Activated naive CD8-positive, alpha-beta T cell treated with anti-CD3 and anti-CD28 coated beads, Interleukin-2, amount 10 ng/mL, durations not matched to agents 7 days and 5 days (primary cell): ENCODE measurements at places on chromosomes 13 and 19. TPM values are rescaled to one million over a fixed set of nuclear protein-coding genes. Genes with fewer than 3 reads are reported as not detected.

DNA sequence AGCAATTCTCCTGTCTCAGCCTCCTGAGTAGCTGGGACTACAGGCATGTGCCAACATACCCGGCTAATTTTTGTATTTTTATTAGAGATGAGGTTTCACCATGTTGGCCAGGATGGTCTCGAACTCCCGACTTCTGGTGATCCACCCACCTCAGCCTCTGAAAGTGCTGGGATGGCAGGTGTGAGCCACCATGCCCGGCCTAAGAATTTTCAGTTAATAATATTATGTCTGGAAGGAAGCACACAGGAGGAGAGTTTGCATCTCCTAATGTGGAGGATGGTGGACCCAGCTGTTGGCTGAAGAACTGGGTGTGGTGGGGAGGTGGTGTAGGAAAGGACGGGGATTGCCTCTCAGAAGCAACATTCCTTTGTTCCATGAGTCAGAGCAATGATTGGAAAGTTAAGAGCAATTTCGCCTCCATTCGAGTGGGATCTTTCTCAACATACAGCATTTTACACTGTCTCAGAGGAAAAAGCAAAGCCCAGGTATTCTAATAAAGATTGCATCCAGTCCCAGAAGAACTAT is 11.9 kb downstream of the PDCD2L start:
- DNase-seq = no peak

GRCh38 chr13:39159393-39159792 is 121.1 kb downstream of the NHLRC3 start:
- no peak for DNase-seq

GRCh38 chr19:38049105-38049649 is 142.2 kb downstream of the SIPA1L3 start:
- DNase-seq = peak; percentile 62

GRCh38 chr13:31053091-31053490 is 108.6 kb downstream of the HSPH1 start:
- DNase-seq = no peak

DNA sequence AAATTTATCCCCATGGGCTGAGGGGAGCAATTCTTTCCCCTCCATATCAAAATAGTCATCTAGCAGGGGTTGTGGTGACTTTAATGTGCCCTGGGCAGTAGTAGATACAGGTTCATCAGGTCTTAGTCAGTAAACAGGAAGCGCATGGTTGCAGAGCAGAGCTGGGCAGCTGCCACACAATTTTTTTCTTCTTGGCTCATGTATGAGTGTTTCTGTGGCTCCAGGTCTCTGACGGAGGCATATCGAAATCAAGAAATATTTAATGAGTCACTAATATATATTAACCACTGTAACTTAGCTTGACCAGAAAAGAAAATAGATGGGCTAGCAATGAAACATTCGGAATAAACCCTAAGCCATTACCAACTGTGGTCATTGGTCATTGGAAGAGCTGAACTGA is 68.4 kb upstream of the UBL3 start:
- DNase-seq = no peak

DNA sequence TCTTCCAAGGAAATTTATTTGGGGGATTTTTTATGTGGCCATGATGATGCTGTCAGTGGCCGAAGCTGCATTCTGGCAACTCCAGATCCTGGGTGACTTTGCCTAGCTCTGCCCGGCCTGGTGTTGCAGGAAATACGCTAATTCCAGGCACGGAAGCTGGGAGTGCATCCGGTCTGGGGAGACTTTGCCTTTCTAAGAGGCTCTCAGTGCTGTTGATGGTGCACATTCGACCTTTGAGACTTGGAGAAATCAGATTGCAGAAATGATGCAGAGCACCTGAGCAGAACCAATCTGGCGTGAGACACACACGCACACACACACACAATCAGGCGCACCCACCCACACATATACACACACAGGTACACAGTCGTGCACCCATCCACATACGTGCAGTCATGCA is 5.9 kb upstream of the TMEM255B start:
- no peak for DNase-seq

GRCh38 chr13:75147946-75148345 is 334.0 kb downstream of the TBC1D4 start:
- no peak for DNase-seq

DNA sequence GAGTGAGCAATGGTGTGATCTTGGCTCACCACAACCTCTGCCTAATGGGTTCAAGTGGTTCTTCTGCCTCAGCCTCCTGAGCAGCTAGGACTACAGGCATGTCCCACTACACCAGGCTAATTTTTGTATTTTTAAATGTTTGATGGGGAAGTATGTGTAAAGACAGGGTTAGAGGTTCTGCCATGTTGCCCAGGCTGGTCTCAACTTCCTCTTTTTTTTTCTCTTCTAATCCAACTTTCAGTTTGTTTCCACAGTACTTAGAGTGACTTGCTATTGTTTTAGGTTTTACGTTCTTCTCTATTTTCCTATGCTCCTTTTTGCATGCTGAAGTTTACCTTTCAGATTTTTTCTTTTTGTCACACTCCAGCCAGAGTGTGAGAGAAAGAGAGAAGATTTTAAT is 1433.0 kb downstream of the UQCRFS1 start:
- DNase-seq = no peak

DNA sequence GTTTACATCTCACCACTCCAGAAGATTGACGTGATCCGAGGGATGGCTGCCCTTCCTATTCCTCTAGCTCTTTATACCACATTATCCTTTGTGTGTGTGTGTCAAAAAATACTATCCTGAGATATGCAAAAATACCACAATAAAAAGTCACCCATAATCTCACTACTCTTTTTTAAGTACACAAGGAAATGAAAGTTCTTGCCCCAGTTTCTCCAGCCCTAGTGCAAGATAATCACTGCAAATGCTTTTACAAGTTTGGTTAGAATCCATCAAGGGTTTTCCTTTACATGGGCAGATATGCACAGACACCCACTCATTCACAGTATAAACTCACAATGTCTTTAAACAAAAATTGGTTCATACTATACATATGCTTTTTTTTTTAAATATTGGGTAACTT is 89.3 kb downstream of the DIAPH3 start:
- DNase-seq = no peak

DNA sequence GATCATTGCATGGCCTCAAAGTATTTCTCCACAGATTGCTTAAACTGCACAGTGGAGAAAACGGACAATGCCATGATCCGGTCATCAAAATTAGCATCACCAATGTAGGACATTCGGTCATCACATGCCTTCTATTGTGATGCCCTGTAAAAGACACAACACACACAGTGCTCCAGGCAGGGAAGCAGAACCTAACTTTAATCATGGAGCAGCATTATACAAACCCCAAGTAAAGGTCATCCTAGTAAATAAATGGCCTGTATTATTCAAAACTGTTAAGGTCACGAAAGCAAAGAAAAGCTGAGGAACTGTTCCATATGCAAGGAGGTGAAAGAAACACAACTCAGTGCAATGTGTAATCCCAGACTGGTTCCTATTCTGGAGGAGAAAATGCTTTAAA is 42.2 kb downstream of the TGDS start:
- DNase-seq = no peak

GRCh38 chr13:112741185-112741755 is 51.4 kb downstream of the ATP11A start:
- DNase-seq = no peak

DNA sequence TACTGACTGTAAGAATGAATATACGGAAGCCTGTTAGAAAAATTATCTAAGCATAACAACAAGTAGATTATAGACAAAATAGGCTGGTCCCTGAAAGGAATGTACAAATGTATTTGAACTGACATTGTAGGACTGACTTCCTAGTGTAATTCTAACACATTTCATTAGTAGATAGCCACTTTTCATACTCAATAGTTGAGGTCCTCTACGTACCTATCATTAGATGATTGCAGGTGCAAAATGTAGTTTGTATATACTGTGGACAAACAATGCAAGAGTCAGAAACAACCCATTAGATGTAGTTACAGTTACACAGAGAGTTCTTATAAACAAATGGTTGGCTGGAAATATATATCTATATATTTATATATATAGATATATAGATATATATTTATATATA is 402.3 kb upstream of the SLITRK6 start:
- no peak for DNase-seq

DNA sequence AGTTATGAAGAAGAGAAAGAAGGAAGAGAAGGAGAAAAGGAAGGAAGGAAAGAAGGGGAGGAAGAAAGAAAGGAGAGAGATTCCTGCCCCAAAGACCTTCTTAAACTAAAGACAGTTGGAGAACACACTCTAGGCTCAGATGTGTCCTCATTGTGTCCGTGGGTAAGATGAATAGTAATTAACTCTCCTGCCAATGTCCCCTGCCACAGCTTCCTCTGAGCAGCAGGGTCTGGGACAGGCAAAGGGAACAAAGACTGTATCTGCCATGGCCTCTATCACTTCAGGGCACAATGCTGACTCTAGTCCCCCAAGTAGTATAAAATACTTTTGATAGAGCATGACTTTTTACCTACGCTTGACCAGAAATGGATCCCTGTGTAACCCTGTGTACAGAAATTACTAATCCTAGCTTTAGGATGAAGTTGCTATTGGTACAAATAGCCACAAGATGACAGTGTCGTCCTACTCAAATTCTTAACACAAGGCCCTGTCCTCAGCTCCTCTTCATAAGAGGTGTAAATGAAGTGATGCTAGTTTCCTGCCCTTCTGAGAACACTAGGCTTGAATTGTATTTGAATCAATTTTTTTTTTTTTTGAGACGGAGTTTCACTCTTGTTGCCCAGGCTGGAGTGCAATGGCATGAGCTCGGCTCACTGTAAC is 186.2 kb upstream of the GPR12 start:
- no peak for DNase-seq

- DNase-seq = no peak
These were observed 16.6 kb upstream of the TRIM13 start for GRCh38 chr13:49980266-49980665.

DNA sequence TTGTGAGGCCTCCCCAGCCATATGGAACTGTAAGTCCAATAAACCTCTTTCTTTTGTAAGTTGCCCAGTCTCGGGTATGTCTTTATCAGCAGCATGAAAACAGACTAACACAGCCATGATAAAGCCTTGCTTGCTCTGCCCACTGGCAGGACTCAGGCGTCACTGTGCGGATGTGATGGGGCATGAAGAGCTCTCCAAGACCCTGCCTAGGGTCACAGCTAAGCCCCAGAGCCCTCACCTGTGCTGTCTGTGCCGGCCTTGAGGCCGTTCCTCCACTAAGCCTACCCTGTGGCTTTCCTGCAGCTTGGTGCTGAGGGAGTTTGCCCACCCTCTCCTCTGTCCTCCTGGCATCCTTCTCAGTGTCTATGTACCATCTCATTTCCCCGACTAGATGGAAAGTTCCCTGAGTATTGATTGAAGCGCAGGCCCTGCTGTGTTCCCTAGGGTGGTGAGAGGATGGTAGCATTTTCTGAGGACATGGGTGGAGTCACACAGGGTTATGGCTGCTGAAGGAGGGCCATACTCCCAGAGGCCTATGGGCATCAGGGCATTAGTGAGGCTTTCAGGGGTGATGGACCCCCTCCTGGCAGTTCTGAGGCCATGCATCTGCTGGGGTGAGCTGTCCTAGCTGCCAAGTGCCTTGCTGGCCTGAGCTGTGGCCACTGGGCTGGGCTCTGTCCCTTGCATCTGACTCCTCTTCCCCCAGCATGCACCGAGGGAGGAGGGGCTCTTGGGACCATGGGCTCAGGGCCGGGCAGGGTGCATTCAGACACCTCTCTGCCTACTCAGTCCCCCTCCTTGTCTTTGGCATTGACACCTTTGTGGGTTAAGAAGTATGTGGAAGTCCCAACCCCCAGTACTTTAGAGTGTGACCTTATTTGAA is 75.3 kb downstream of the TEX29 start:
- no peak for DNase-seq

GRCh38 chr19:16417660-16418596 is 53.8 kb downstream of the EPS15L1 start:
- peak; percentile 79 for DNase-seq

DNA sequence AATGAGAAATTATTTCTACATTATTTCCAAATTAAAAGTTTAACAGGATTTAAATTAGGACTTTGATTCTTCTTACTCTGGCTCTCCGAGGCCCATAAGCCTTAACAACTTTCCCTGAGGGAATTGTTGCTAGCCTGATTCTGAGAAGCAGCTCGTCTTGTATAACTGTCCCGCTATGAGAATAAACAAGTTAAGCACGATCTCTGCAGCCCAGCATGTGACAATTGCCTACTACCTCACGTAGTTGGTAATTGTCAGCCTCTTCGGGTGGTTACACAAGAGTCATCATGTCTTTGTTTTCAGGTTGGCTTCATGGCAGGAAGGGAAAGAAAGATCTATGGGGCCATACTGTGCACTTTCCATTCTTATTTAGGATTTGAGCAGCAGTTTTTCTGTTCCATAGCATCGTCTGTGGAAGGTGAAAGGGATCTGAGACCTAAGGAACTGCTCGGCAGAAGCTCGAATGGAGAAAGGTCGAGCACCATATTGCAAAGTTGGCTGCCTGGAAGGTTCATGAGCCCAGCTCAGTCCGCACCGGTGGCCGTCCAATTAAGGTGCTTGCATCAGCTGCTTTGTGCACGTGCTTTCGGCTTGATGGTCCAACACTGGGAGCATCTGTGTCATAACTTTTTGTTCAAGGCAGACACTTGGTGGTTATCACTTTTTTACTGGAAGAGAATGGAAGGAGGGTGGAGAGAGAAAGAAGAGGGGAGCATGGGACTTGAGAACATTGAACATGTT is 1.8 kb upstream of the STARD13 start:
- DNase-seq = no peak

DNA sequence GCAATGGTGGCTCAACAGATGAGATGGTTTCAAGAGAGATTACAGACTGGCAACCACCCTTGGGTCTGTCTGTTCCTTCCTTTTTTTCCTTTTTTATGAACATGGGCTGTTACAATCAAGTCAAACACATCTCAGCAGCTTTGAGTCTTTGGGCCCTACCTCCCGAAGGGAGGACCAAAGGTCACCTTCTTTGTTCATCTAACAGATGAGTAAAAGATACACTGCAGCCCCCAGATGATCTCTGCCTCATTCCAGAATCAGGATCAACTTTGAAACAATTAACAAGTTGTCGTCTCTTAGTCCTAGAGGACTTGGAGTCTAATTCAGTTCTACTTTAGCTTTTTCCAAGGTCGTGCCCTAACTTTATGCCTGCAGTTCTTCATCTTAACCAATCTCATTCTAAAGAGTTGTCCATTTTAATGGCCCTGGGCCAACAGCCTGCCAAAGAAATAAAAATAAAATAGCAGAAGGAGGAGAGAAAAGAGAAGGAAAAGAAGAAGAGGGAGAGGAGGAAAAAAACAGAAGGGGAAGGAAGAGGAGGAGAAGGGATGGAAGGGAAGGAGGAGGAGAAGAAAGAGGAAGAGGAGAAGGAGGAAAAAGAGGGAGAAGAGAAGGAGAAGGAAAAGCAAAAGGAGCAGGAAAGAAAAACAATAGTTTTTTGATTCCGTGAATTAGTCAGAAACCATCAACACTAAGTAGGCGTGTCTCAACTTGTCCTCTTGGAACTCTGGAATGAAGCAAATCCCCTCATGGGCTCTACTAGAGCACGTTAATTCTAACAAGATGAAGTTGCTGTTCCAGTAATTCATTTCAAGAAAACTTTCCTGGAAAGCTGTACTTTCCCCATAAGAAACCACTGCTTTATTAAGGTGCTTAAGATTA is 281.2 kb downstream of the FOXO1 start:
- DNase-seq = no peak

Gene SERP2
- 0.54 TPM for total RNA-seq

Gene ZSCAN22
- 6.3 TPM for total RNA-seq

Gene SIGLEC8
- not detected for total RNA-seq

Gene SOX1
- total RNA-seq = not detected

Gene ZNF823
- 6.5 TPM for total RNA-seq

Gene ANGPTL4
- total RNA-seq = 0.64 TPM

Gene GZMM
- total RNA-seq = 84.5 TPM

Gene C19orf53
- total RNA-seq = 85.2 TPM

Gene ZNF229
- total RNA-seq = 3.0 TPM

Gene PTPRS
- 0.19 TPM for total RNA-seq

Gene STOML3
- not detected for total RNA-seq

Gene LRRC63
- 1.6 TPM for total RNA-seq

Gene CATSPERD
- total RNA-seq = not detected

Gene PDX1
- total RNA-seq = not detected
